Cerebellum (tissue), 4 donors: ENCODE measurements at places on chromosomes 4 and X. TPM values are rescaled to one million over a fixed set of nuclear protein-coding genes. Genes with fewer than 3 reads are reported as not detected.
A peak's percentile ranks its signal among the peaks of the same experiment; 100 is the strongest.

DNA sequence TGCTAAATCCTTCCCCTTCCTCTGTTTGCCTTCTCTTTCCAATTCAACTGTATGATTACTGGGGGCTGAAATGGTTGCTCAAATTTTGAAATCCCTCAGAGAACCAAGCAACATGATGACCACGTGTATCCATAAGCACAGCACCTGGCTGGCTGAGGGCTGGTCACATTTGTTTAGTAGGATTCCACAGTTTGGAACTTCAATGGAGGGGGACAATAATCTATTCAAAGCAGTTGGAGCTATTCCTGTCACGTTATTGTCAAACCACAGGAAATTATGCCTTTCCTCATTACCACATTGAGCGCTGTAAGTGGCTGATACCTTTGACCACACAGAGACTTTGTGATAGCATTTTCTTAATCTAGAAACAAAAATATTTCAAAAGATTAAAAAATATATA is 7.0 kb downstream of the TMSB4X start:
- DNase-seq: no peak

GRCh38 chr4:3111461-3111860 is 37.0 kb downstream of the HTT start:
- no peak for DNase-seq

DNA sequence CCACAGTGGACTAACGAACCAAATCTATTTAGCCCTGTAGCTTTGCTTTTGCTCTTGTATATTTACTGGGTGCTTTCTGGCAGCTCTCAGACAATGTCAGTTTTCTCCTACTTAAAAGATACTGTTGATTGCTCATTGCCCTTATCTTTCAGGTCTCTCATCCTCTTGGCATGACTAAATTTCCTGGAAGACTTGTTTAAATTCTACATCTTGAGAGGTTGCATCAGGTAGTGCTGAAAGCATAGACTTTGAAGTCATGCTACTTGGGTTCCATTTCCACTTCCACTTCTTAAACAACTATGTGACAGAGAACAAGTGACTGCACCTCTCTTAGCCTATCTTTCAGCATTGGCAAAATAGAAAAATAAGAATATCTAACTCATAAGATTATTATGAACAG is 8.4 kb downstream of the TDO2 start:
- no peak for DNase-seq

- peak; percentile 65 for DNase-seq
Observed at GRCh38 chrX:53284684-53285447, 3.5 kb upstream of the IQSEC2 start.

Gene PRR32
- total RNA-seq: not detected

Gene SH3TC1
- total RNA-seq: 5.6 TPM

DNA sequence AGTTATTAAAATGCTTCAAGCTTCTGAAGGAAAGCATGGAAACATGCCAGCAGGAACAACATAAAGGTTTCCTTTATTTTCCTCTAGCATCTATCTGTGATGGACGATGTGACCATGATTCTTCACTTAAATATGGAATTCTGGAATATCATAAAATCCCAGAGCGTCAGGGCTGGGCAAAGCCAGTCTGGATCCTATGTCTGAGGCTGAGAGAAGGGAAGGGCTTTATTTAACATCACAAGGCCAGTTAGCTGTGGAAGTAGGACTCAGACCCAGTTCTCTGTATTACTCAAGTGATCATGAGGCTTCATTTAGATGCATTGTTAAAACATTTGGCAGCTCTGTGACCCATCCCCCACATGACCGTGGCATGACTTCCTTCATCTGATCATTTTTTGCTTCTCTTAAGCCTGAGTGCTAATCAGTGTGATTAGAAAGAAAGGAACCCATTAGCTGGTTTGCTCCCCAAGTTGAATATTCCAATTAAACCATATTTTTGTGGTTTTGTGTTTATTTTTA is 40.9 kb upstream of the EOLA2 start:
- DNase-seq: no peak

DNA sequence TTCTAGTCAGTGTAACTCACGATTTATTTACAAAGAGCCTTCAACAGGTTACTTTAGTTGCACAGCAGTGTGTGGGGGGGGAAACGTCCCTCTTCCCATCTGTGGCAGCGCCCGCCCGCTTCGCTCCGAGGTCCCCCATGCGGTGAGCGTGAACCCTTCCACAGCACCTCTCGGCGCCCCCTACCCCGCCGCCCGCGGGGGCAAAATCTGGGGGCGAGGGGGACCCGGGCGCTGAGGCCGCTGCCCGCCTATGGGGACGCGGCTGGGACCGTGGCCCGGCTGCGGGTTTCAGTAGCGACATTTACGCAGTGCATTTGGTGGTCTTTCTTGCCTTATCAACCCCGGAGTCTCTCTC is 6.4 kb downstream of the NKX6-1 start:
- no peak for DNase-seq

- no peak for DNase-seq
Observed at GRCh38 chrX:115940348-115940747, 230.2 kb upstream of the AGTR2 start.

DNA sequence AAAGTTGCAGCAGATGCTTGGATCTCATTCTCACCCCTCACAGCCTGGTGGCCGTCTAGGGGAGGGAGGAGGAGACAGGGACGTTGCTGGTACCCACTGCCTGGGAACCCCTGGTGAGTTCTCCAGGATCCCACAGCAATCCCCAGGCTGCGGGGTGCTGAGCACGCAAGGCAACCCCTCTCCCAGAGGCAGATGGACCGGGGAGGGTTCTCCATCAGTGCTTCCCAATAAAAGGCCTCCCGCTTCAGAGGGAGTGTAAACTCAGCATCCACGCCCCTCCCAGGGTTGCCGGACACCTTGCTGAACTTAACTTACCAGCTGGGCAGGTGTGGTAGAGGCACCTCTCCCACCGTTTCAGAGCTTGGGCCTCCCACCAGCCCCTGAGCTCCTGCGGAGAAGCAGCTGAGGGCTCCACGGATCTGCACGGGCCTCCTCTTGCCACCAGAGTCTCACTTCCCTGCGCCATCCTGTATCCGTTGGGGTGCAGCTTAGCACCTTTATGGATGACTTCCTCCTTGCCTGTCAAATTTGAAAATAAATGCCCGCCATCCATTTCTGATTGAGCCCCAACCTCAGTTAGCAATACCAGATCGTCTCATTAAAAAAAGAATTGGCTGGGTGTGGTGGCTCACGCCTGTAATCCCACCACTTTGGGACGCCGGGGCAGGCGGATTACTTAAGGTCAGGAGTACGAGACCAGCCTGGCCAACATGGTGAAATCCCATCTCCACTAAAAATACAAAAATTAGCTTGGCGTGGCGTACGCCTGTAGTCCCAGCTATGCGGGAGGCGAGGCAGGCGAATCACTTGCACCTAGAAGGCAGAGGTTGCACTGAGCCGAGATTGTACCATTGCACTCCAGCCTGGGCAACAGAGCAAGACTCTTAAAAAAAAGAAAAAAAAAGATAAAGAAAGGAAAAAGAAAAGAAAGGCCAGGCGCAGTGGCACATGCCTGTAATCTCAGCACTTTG is 14.8 kb upstream of the TBC1D14 start:
- no peak for DNase-seq

- no peak for DNase-seq
Observed at GRCh38 chr4:77100234-77100633, 24.4 kb upstream of the CCNI start.

GRCh38 chr4:5389756-5390310 is 318.5 kb downstream of the EVC2 start:
- DNase-seq: no peak

DNA sequence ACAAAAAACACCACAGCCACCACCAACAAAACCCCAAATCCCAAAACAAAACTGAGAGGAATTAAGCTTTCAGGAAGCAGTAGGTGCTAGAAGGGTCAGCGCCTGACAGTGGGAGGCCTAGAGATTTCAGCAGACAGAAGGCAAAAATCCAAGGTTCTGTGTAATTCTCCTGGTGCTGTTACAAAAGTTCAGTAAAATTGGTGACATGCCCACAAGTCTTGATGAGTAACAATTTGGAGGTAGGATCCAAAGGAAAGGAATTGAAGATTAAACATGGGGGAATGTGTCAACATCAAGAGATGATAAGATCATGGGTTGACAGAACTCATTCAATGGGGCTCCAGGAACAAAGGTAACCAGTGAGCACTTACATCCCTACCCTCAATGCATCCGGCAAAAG is 653.8 kb upstream of the CPEB2 start:
- DNase-seq: no peak

GRCh38 chr4:1376841-1377605 is 29.2 kb downstream of the NKX1-1 start:
- DNase-seq: no peak

Gene TREX2
- total RNA-seq: 1.3 TPM

DNA sequence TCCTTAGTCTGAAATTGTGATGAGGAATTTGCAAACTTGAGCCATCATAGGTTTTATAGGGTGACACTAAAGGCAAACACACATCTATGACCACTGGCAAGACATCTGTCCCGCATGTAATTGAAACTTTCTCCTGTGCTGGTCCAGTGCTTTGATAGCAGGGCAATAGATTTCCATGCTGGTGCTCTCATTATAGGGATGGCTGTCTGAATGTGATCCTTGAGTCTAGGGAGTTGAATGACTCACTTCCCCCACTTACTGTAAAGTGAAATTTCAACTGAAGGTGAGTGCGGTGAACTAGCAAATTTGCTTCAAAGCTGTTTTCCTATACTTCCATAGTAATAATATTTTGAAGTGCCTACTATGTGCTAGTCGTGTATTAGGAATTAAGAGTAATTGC is 1630.0 kb downstream of the STIM2 start:
- no peak for DNase-seq

DNA sequence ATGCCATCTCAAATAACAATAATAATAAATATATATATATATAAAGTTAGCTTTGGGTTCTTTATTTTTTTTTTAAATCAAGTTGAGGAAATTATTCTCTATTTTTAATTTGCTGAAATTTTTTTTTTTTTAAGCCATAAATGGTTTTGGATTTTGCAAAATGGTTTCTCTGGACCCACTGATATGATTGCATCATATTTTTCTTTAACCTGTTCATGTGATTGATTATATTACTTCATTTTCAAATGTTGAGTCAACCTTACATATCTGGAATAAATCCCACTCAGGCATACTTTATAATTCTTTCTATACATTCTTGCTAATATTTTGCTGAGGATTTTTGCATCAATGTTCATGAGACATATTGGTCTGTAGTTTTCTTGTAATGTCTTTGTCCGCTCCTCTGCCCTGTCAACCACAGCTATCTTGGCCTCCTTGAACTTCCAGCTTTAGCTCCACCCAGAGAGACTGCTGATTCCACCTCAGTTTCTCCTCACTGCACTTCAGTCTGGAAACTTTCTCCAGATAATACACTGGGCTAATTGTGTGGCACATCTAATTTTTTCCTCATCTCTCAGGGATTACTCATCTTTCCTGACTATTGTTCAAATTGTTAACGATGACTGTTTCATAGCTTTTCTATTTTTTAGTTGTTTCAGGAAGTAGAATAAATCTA is 160.9 kb upstream of the GIMD1 start:
- no peak for DNase-seq

Gene SMR3B
- total RNA-seq: not detected

GRCh38 chrX:44871931-44872820 is 812 bp upstream of the KDM6A start:
- DNase-seq: peak; percentile 27

Gene ZCCHC18
- 18.1 TPM for total RNA-seq

Gene XAGE2
- total RNA-seq: not detected

Gene MEPE
- not detected for total RNA-seq

- no peak for DNase-seq
Observed at GRCh38 chrX:16665089-16665488, 15.1 kb downstream of the S100G start.

Gene SPANXD
- total RNA-seq: not detected

DNA sequence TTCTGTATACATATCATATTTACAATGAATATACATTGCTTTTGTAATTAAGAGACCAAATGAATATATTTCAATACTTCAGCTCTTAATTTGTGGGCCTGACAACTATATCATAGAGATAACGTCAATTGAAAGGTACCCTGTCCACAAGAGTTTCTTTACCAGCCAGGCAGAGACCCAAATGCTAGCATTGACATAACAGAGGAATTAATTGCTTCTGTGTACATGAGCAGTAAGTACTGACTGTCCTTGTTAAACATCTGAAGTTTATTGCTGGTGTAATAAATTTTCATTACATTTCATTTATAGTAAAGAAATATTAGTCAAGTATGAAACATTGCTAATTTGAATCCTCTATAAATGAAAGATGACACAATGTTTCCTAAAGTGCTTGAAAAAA is 910.8 kb downstream of the CCSER1 start:
- no peak for DNase-seq

DNA sequence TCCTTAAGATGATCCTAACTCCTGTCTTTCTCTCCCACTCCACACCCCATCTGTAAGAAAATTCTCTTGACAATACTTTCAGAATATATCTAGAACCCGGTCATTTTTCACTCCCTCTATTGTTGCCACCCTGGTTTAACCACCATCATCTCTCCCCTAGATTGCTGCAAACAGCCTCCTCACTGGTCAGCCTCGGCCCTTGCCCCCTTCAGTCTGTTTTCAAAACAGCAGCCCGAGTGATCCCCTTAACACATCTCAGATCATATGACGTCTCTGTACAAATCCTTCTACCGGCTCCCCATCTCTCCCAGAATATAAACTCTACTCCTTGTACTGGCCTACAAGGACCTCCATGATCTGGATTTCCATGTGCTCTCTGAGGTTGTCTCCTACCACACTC is 35.2 kb upstream of the F9 start:
- DNase-seq: no peak

GRCh38 chrX:12563121-12563520 is 228.1 kb upstream of the PRPS2 start:
- no peak for DNase-seq

Gene COL25A1
- 21.9 TPM for total RNA-seq

DNA sequence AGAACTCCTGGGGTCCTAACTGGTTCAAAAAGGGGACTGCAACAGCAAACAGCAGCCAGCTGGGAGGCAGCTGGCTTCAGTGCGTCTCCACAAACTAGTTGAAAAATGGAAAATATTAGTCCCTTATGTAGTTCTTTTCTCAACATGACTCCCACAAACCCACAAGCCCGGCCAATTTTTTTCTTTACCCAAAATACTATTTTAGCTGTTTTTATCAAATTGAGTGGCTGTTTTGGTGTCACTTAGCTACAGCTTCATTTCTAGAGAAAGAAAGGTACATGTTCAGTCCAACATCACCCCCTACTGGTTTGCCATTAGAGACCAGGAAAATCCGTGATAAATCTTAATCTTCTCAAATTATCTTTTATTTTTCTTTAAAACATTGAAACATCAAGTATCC is 97.2 kb downstream of the GUCY2F start:
- no peak for DNase-seq

Gene RNF128
- 2.0 TPM for total RNA-seq

Gene TRAM1L1
- total RNA-seq: 17.2 TPM

Gene ABLIM2
- 14.2 TPM for total RNA-seq

DNA sequence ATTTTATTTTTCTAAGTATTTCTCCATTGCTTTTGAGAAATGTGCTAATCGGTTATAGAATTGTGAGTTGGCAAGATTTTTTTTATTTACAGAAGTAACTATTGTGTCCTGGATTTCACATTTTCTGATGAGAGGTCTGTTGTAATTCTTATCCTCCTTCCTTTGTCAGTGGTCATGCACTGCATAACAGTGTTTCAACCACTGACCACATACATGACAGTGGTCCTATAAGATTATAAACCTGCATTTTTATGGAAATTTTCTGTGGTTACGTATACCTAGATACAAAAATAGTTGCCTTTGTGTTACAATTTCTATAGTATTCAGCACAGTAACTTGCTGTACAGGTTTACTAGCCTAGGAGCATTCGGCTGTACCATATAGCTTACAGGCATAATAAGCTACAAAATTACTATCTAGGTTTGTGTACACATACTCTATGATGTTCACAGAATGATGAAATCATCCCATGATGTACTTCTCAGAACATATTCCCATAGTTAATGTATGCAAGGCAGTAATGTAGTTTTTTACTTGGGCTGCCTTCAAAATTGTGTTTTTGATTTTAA is 47.8 kb downstream of the APELA start:
- no peak for DNase-seq
